ENCODE measurements at places on chromosomes 2 and 18.

- no peak for DNase-seq
Observed at GRCh38 chr2:72108121-72108520, 39.5 kb downstream of the CYP26B1 start.

GRCh38 chr2:1590596-1591460 is 153.5 kb downstream of the PXDN start:
- DNase-seq, result no peak

DNA sequence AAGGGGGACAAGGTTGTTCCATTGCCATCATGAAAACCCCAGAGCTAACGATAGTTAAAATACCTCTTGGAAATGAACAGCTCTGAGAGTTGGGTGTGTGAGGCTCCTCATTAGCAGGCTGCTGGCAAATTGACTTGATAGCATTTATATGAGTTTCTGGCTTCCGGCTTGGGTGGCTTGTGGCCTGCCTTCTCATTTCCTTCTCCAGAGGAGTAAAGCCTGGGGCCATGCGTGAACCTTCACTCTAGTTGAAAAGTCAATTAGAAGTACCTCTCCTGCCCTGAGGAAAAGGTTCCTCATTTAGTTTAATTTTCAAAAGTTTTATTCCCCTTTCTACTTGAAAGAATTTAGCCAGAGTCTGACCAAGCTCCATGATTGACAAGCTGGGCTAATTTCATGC is 67.1 kb downstream of the MGAT5 start:
- DNase-seq, result no peak

GRCh38 chr2:2681711-2682251 is 350.7 kb upstream of the MYT1L start:
- DNase-seq, result no peak

GRCh38 chr18:63702660-63703059 is at the start of gene SERPINB11:
SERPINB11 (plus strand) TSS chr18:63702960; CDS start chr18:63710194, 7,234 bp downstream.
- DNase-seq, result no peak

GRCh38 chr2:177268187-177268871 is 3.8 kb upstream of the NFE2L2 start:
- DNase-seq, result no peak

DNA sequence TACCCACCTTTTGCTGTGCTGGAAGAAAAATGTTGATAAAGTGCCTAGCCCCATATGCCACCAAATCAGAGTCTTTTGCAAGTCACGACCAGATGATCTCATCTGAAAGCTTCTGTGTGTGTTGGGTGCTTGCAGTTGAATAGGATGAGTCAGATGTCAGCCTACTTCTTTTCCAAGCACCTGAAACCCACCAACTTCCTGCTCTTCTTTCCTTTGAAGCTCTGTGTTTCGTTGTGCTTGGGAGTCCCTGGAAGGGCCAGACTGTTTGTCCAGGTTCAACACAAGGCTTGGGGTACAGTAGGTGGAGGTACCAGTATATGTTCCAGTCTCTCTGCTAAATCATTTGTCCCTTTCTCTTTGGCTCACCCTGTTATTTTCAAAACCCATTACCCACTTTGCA is 36.8 kb upstream of the LCLAT1 start:
- no peak for DNase-seq

GRCh38 chr18:68462766-68463165 is 252.1 kb downstream of the TMX3 start:
- no peak for DNase-seq

- no peak for DNase-seq
Observed at GRCh38 chr2:602571-603359, 74.4 kb downstream of the TMEM18 start.

DNA sequence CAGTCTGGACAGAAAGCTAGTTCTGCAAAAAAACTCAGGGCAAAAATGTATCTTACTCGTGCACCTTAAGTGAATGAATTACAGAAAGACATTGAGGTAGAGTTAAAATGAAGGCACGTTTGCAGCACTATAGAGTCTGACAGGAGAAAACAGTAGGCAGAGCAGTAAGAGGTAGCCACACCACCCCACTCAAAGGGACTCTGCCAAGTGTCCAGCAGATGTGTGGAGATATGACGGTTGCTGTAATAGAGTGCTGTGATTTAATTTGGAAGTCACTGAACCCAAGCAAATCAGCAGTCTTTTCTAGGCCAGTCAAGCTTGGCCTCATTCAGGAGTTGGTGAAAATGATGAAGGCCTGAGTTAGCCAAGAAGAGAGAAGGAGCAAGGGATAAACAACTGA is 464.4 kb downstream of the PTPRM start:
- no peak for DNase-seq

DNA sequence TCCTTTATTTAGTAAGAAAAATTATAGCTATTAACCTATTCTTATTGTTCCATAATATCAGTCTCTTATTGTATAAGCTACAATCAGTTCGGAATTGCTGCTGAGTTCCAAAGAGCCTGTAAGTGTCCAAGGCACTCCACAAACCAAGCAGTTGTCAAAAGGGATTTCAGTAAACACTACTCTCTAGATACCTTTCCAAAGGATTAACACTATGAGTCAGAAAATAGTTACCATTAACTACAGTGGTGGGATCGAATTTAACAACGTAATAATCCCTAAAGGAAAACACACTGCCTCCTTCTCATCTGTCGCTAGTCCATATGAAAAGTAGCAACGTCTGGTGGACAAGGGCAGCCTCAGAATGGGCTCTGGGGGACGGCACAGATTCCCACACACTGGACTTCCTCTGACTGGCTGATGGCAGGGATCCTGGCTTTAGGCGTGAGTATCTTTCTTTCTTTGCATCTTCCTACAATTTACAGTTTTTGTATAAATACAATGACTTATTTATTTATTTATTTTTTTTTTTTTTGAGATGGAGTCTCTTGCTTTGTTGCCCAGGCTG is 8.8 kb downstream of the TGFBRAP1 start:
- no peak for DNase-seq

- DNase-seq, result no peak
Observed at GRCh38 chr2:143615562-143615961, 486.3 kb downstream of the ARHGAP15 start.

DNA sequence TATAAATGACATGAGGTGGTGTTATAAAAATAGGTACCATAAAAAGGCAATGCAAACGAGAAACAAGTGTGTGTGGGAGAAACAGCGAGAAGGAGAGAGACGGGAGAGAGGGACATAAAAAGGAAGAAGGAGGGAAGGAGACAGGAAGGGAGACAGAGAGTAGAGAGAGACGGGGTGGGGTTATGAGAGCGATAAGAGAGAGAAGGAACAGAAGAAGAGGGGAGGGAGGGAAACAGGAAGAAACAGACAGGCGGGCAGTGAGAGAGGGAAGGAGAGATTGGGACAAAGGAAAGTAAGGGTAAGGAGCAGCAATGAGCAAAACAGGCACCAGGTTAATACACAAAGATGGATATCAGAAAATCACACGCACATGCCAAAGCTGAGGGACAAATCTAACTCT is 83.7 kb downstream of the TGFA start:
- no peak for DNase-seq

DNA sequence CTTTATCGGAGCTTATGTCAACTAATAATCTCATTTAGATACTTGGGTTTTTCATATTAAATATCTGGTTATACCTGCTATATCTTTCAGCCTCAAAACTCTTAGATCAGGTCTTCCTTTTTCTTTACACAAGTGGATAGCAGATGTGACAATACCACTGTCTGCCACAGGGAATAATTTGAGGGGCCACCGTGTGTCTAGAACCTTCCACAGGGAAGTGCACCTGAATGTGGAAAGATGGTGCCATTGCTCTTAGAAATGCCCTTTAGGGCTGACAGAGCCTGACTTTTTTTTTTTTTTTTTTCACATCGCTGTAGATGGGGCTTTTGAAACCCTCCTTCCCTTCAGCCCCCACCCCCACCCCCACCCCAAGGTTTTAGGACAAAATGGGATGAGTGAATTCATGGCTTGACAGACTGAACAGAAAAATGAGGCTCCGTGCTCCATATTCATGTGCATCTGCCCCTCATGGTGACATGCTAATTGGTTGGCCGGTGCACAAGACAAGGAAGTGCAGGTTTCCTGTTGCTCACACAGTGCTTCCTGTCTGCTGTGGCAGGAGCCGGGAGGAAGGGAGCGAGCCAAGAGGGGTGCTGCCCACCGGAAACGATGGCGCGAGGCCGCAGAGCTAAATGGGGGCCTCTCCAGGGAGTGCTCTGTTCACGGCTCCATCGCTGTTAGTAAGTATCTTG is 246.0 kb downstream of the LDLRAD4 start:
- peak; percentile 48 for DNase-seq

DNA sequence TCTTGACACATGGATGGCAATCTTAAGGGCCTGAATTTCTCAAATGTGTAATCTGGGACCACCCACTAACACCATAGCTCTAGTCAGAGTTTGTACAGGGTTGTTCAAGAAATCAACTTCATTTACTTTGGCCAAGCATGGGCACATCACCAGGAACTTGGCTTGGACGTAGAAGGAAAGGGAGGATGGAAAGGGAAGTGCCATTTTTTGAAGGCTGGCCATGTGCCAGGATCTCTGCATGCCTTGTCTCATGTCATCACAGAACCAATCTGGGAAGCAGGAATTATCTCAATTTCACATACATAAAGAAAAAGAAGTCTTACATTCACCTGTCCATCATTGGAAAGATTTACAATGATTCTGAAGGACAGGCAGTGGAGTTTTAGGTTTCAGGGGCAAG is 128.1 kb downstream of the ANTXR1 start:
- no peak for DNase-seq

DNA sequence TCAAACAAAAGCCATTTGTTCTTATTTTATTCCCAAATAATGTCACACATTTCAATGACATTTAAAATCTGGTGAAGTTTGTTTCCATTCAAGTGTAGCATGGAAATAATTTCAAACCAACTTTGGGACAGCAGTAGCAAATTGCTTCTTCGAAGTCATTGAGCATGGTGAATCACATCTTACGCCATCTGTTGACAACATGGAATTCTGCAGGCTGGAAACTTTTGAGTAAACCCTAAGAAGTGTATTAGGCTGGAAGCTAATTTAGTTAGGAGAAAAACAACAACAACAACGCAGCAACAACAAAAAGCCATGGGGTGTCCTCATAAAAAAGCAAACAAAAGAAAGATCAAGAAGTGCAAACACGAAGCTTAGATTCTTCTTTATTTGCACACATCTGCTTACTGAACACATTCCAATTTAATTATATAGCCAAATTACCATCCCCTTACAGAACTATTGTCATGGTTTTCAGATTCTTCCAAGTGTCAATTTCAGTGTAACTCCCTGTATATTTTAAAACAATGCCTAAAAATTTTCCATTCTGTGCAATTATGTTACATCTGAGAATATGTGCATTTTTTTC is 659.0 kb upstream of the CDH7 start:
- no peak for DNase-seq

DNA sequence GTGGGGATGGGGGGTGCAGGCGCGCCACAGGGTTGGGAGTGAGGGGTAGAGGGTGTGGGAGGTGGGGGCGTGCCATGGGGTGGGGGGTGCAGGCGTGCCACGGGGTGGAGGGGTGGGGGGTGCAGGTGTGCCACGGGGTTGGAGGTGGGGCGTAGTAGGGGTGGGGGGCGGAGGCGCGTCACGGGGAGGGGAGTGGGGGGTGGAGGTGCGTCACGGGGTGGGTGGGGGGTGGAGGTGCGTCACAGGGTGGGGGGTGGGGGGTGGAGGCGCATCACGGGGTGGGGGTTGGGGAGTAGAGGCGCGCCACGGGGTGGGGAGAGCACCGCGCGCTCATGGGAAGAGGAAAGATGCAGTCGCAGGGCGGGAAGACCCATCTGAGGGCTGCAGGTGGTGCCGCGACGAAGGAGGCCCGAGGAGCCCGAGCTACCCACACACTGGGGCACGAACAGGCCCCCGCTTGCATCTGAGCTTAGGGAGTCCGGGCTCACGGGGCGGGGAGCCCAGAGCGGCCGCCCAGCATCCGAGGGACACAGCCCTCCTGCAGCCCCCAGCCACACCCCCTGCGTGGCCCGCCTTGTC is 37.5 kb downstream of the SNED1 start:
- DNase-seq, result no peak

DNA sequence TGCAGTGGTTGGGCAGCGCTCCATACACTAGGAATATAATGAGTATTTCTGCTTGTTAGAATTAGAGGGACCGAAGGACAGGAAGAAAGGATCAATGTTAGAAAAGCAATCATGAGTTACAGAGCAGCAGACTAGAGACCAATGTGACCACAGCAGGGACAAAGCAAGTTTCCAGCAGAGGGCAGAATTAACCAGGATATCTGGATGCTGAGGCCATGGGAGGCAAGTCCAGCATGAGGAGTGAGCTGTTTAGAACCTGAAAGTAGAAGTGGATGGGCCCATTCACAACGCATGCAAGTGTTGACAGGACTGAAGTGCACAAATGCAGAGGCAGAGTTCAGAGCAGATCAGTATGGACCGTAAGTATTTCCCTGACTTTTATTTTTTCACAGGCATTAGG is 910.4 kb upstream of the GYPC start:
- no peak for DNase-seq

DNA sequence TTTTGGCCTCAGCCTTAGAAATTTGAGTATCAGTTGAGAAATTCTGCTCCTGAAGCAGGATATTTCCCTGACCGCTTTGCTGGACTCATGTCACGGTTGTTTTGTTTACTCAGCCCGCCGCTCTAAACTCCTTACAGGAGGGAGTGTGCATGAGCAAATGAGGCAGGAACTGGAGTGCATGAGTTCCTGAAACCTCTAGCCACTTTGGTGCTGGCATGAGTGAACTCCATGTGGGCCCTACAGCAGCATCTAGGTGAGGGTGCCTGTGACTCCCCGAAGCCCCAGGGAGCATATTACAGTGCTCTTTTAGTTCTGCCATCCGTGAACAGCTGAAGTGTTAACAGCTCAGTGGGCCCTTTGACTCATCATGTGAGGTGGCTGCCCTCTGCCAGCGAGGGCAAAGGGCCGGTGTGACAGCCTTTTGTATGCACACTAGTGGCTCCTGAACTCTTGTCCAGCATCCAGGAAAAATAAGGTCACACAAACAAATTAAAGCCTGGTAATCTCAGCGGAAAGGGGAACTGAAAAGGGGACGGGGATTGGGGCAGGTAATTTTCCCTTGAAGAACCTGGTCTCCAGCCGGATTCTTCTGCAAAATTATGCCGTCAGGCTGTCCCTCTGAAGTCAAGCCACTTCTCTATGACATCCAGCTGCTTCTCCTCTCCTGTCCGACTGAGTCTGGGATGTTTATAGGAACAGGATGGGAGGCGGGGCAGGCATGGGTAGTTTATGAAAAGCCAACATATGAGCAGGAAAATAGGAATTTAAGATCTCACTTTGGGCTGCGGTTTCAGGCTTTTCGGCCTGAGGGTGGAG is 1668.7 kb downstream of the SUCLG1 start:
- DNase-seq, result no peak

DNA sequence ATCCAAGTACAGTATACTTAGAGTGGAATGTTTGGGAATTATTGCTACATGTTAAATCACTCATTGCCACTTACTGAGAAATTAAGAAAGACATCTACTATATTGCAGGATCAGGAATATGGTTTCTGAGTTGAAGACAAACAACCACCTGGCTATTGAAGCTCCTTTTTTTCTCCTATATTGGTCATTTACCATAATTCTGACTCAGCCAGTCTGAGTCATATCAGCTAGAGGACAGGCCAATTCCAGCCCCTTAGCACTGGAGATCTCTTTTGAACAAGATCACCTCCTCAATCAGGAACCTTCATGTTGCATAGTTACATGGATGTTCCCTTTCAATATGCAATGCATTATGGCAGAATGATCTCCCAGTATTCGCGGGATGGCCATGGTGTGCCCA is 42.7 kb upstream of the CDH19 start:
- DNase-seq, result no peak

GRCh38 chr2:8680822-8681760 is 765 bp upstream of the ID2 start:
- peak; percentile 53 for DNase-seq

GRCh38 chr18:11024928-11025669 is 124.3 kb downstream of the PIEZO2 start:
- no peak for DNase-seq

All from left ventricle myocardium inferior (tissue), 1 donor.